ENCODE measurements at places on chromosomes 3 and 15.
A peak's percentile ranks its signal among the peaks of the same experiment; 100 is the strongest.

- DNase-seq = peak; percentile 65
Measured at GRCh38 chr3:71710906-71711494, 14.2 kb downstream of the EIF4E3 start.

- no peak for DNase-seq
Measured at GRCh38 chr3:195853036-195853435, 41.3 kb upstream of the MUC4 start.

DNA sequence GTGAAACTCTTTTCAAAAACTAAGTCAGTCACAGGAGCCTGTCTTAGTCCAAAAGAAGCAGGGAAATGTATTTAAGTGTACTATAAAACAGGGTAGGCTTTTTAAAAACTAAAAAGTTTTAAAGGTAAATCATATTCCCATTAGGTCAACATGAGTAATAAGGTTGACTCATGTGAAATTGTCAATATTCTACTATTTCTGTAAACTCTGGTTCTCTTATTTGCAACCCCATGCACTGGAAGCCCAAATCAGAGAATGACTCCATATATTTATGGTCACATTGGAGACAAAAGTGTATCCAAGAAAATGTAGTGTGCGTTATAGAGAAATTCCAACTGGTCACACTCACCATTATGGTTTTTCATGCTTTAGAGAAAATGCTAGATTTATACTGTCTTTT is 600.3 kb upstream of the TGFBR2 start:
- no peak for DNase-seq

- peak; percentile 25 for DNase-seq
Measured at GRCh38 chr3:13161021-13161759, 88.0 kb upstream of the IQSEC1 start.

- DNase-seq = no peak
Measured at GRCh38 chr3:13717222-13717895, 162.5 kb downstream of the WNT7A start.

- DNase-seq = no peak
Measured at GRCh38 chr3:183312433-183312832, 59.4 kb downstream of the B3GNT5 start.

DNA sequence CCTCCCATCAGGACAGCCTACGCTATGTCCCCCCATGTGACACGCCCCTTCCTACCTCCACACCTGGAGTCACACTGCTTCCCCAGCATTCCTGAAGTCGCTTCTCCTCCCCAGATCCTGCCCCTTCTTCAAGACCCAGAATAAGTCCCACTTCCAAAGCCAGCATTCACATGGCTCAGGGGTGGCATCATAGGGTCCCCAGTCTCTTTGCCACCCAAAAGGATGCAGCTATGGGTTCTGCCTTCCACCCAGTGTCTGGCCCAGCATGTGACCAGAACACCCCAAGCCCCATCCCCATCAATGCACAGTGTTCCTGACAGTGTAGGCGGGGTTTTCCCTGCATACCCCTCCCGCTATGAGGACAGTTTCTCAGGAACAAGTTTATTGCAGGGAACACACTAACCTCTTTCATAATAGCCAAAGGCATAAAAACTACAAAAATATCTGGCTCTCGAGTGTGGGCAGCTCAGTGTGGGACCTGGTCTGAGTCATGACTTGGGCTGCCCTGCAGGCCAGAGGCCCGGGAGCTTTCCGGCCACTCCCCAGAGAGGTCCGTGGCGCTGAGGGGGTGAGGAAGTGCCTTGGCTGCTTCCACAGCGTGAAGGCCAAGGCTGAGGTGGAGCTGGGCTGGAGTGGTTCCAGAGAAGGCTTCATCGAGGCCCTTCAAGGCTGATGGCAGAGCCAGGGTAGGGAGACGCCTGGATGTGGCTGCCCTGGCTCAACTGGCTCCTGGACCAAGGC is 5.8 kb downstream of the ISLR start:
- no peak for DNase-seq

Data from neural progenitor cell (in vitro differentiated cells).